GM04503 (cell line): ENCODE measurements at places on chromosomes 6 and 20.
A peak's percentile ranks its signal among the peaks of the same experiment; 100 is the strongest.

- DNase-seq: no peak
Observed at GRCh38 chr20:34242879-34243278, 1.7 kb downstream of the ASIP start.

- no peak for DNase-seq
Observed at GRCh38 chr20:54000262-54000661, 70.1 kb downstream of the BCAS1 start.

GRCh38 chr6:132143258-132143657, 192.1 kb upstream of the CCN2 start:
- DNase-seq: no peak

- DNase-seq: no peak
Observed at GRCh38 chr6:151804585-151805285, 2.7 kb upstream of the ESR1 start.

DNA sequence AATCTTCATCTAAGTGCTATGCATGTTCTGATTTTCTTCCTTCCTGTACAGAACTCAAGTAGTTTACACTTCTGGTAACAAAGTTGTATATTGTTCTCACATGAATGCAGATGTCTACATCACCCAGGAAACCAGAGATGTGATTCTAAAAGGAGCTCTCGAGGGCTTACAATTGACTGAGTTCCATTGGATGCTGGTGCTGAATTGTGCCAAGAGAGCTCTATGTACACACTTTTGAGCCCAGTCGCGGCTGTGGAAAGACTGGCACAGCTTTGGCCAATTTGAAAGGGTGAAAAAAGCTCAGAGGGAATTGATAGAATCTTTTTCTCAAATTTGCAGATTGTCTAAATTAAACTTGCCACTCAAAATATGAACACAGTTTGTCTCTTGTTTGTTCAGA, 340.7 kb downstream of the LMBRD1 start:
- DNase-seq: no peak

DNA sequence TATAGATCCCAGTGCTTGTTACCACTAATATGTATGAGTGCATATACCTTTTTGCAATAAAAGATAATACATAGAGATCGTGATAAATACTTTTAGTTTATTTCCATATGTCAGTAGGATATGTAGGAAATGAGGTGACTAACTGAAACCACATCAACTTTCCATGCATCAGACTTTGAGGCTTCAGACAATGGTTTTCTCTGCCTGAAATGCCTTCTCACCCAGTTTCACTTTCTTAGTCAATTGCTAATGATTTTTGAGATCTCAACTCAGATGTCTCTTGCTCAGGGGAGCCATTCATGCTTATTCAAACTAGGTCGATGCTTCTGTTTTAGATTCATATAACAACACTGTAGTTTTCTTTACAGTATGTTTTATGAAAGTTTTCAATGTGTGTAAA, 626.6 kb upstream of the ADGRB3 start:
- DNase-seq: no peak

- DNase-seq: no peak
Observed at GRCh38 chr6:46199387-46199786, 28.6 kb upstream of the ENPP5 start.

- no peak for DNase-seq
Observed at GRCh38 chr6:6220718-6221117, 99.7 kb downstream of the F13A1 start.

GRCh38 chr6:79789896-79790295, 157.5 kb downstream of the ELOVL4 start:
- DNase-seq: no peak

GRCh38 chr6:80446454-80447045, 340.1 kb downstream of the BCKDHB start:
- DNase-seq: no peak

DNA sequence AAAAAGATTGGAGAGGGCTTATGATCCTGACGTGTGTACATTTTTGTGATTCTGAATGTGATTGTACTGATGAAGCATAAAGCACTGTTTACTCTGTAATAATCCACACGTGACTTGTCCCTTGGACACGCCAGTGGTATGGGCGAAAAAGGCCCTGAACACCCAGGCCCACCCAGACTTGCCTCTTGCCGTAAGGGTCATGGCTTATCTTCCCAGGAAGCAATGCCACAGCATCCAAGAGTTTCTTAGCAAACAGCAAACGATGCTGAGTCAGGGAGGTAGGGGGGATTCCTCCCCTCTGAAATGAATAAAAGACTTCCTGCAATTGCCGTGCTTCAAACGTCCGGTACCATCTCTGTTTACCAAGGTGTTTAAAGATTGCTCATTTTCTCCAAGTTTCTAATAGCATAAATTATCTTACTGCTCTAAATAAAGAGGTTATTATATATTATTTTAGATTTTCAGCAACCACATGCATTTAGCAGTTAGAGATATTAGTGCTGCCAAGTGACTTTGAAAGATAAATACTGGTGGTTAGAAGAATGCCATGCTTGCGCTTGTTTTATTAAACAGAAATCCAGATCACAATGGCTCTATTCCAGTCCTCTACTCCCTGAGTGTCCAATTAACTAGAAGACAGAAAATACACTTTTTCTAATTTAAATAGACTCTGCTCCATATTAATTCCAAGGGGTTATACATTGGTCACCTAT, 212.8 kb upstream of the CST7 start:
- DNase-seq: no peak

DNA sequence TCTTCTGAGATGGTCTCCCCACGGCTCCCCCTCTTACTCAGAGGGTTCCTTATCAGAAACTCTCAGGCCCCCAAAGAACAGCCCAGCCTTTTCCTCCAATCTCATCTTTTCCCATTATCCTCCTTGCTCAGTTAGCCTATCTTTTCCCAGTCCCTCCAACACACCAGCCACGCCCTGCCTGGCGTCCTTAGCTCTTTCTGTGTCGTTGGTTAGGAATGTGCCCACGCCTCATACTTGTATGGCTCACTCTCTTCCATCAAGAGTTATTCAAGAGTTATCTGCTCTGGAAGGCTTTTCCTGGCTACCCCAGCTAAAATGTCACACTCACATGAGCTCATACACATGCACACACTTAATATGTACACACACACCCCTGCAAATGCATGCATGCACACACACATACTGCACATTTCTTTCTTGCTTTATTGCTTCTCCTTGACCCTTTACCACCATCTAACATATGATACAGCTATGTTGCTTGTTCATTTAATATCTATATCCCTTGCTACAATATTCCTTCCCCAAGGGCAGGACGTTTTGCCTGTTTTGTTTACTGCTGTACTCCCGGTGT, 37.6 kb downstream of the SLC2A10 start:
- DNase-seq: peak; percentile 45

- DNase-seq: no peak
Observed at GRCh38 chr20:63290136-63290676, 2.8 kb upstream of the COL20A1 start.

- no peak for DNase-seq
Observed at GRCh38 chr6:69953491-69953890, 87.1 kb downstream of the COL19A1 start.

- no peak for DNase-seq
Observed at GRCh38 chr6:4113649-4114048, 21.7 kb downstream of the ECI2 start.

- no peak for DNase-seq
Observed at GRCh38 chr6:30405934-30406333, 61.0 kb downstream of the RPP21 start.

DNA sequence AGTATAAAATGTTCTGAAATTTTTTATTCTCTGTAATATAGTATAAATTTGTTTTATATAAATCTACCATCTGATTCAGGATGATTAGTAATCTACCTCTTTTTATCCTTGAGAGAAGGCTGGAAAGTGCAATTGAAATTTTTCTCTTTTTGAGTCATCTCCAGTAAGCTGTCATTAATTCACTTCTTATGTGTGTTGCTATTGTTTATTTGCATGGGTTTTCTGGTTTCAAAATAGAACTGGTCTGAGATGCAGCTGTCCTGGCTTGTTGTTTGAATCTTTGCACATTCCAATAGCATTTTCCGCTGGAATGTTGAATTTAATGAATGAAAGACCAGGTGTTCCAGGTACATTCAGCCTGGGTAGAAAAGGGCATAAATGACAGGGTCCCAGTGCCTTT, 24.3 kb upstream of the TAB2 start:
- DNase-seq: no peak

DNA sequence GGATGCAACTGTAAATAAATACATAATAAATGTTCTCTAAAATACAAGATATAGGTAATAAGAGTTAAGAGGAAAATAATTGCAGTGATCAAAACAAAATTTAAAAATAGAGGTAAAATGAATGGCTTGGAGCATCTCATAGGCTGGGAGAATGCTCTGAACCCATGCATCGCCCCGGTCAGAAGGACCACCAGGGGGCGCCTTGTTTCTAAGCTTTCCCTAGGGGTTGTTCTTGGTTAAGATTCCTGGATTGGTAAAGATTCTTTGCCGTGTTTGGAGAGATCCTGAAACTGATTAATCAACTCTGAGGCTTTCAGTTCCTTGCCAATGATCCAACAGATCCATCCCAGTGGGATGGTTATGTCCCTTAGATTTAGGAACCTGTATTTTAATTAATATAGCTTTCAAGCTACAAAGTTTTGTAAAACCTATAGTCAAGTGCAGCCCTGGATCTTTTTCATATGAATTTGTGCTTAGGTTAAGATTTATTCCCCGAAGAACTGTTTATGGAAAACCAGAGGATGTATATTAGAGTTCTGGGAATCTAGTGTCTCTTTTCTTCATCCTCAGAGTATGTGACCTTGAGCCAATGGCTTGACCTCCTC, 45.3 kb upstream of the PRELID3B start:
- DNase-seq: no peak

GRCh38 chr6:34036357-34037069, 109.4 kb downstream of the GRM4 start:
- no peak for DNase-seq

GRCh38 chr6:47440719-47441118, 36.9 kb upstream of the CD2AP start:
- no peak for DNase-seq

GRCh38 chr6:74408844-74409243, 712.8 kb downstream of the CD109 start:
- no peak for DNase-seq

DNA sequence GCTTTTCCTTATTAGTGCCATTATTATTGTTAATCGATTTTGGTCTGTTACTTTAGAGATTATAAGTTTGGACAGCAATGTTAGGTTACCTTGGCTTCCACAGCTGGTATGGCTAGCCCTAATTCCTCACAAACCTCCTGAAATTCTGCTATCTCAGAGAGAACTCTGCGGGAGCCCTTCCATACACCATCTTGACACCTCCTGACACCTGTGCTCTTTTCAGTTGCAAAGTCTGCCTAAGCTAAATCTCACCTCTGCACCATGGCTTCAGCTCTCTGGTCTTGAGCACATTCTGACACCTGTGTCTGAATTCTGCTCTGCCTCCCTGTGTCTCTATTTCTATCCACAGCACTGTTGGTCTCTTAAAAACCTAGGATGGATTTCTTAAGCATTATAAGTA, 106.5 kb downstream of the DCDC2 start:
- no peak for DNase-seq

- no peak for DNase-seq
Observed at GRCh38 chr6:8574749-8575468, 139.6 kb upstream of the SLC35B3 start.

DNA sequence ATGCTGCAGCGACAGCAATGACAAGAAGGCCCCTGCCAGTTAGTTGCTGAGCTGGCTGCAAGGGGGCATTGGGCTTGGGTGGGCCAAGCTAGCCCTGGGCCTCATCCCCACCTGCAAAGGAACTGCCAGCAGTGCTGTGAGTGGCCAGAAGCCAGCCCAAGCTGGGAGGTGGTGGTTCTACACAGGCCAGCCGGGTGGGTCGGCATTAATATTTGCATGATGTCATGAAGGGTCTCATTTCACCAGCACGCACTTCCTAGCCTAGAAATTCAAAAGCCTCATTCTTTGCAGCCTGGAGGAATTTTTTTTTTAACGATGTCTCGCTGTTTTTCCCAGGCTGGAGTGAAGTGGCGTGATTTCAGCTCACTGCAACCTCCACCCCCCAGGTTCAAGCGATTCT, 62.0 kb downstream of the IYD start:
- no peak for DNase-seq

DNA sequence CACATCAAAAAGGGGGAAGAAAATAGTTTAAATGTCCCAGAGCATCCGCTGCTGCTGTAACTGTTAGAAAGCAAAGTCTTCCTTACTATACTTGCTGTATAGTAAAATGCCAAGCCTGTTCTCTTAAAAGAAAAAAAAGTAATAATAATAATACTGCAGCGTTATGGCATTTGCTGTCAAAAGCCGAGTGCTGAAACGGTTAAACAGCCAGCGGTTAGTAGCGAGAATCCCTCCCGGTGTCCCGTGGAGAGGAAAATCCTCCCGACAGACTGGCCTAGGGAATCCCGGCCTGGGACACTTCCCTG, 19.5 kb upstream of the NFATC2 start:
- DNase-seq: no peak

DNA sequence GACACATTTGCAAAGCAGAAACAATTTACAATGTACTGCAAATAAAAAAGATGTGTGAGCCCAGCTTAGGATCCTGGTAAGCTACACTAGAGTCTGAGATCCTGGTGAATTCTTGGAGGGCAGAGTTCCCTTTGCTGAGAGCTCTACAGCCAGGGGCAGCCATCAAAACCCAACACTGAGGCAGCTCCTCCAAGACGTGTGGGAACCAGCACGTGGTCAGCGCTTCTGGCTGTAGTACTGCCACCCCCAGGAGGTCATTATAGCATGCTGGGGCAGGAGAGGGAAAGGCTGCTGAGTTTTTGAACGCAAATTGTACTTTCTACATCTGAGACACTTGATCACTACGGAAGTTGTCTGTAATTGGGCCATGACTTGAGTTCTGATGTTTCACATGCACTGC, 131.5 kb downstream of the INSM1 start:
- no peak for DNase-seq

DNA sequence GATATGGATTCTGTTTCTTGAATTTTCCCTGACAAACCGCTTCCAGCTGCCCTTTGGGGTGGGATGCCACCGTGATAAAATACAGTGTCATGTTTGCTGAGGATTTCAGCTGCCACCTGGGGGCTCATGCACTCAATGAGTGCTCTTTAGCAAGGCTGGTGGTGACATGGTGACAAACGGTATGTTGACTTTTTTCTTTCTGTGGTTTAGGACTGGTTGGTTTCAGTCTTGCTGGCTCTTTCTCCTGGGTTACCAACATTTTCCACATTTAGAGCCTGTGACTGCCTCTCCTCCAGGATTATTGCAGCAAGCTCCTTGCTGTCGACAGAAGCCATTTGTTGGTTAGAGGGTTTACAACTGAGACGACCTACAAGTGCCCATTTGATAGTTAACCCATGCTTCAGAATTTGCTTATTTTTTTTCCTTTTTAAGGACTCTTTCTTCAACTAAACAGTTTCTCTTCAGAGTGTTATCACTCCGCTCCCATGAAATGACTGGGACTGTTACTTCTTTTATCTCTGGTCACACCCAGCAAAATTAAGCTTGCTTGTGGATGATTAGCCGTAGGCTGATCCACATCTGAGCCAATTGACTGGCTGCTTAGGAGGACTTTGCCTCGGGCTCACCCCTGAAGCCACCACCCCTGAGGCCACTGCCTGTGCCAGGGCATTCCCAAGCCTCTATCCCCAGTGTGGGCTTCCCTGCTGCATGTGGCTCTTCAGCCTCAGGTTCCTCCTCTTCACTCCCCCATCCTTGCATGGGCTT, 48.4 kb upstream of the CDYL start:
- DNase-seq: peak; percentile 19

GRCh38 chr6:170522565-170523183, 30.4 kb downstream of the PSMB1 start:
- DNase-seq: no peak
